ENCODE measurements at places on chromosomes 4 and X.

DNA sequence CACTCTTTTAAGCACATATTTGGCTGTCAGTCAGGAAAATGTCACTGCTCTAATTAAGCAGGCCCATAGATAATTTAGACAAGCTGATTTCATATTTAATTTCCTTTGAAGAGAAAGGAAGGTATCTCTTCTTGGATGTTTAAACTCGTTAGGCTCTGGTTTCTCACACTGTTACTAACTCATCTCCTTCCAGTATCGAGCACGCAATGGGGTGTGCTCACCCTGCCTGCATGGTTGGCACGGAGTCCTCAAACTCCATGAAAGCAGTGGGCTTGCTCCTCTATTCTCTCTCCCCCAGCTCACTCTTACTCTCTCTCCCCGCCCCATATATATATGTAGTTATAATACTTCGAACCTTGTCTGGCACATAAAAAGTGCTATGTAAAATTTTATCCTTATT lies 76.9 kb downstream of the EGF start:
- DNase-seq, result no peak

- no peak for DNase-seq
Observed at GRCh38 chr4:42428036-42428435, 30.7 kb downstream of the SHISA3 start.

- no peak for DNase-seq
Observed at GRCh38 chr4:111775556-111776297, 369.5 kb upstream of the FAM241A start.

DNA sequence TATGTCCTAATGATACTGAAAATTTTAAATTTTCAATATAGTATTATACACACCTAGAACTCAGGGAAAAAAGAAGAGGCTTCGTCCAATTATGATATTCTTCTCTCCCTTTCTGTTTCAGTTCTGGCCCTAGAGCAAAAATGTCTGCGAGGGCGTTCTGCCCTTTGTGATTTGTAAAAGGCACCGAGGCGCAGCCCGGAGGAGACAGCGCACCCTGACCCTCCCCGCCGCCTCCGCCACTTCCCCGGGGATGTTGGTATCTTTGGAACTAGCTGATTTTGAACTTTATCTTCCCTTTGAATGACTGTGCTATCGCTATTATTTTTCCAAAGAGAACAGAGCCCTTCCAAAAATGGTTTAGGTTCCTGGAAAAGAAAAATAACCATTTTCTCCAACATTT lies 173.2 kb upstream of the FAM9B start:
- no peak for DNase-seq

- DNase-seq, result no peak
Observed at GRCh38 chr4:119135721-119136121, at the start of gene MYOZ2. Gene MYOZ2, plus strand, starts transcription at chr4:119135832. Its CDS starts 694 bp downstream, at chr4:119136526.

DNA sequence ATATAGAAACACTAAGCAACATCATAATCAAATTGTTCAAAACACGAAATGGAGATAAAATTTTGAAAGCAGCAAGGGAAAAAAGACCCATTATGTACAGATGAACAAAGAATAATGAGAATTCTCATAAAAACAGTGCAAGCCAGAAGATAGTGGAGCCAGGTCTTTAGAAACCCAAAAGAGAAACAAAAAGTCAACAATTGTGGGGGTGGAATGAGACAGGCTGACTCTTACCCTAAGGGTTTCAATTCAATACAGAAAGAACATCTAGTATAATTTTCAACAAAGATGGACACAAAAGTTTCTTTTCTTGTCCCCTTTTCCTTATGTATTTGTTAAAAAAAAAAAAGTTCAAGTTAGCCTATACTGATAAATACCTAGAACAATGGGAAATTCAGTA lies 34.0 kb upstream of the MAGEB2 start:
- no peak for DNase-seq

DNA sequence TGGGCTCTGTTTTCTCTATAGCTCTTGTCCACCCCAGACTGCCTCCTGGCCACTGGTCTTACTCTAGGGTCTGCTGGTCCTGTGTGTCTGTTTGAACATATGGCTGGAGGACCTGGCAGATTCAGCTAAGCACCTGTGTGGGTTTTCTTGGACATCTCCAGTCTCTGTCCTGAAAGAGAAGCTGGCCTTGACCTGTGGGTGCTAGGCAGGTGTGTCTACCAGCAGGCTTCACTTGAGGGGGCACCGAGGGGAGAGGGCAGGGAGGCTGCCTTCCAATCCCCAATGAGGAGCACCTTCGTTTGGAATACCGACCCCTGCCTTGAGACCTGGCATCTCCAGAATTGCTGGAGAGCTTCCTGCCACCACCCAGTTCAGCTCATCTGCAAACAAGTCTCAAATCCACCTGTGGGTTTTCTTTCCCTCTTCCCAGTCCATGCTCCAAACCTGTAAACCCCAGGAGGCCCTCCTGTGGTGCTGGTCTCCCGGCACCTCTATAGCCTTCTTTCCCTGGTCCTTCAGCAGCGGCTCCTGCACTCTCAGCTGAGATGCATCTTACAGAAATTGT lies 45.2 kb downstream of the HTRA3 start:
- DNase-seq, result no peak

DNA sequence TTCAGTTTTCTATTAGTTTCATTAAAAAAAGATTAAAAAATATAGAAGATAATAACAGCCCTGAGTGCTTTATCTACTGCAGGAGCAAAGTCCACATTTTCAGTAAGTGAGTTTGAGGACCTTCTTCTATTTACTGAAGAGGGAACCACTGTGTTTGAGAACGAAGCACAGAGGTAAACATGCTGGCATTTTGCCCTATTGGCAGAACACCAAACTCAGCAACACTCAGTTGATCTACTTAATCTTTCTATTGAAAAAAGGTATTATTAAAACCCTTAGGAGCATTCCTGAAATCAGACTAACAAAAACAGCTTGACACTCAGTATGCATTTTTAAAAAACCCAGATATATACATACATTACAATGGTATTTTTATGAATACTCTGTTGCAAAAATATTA lies 1496.7 kb downstream of the TECRL start:
- no peak for DNase-seq

DNA sequence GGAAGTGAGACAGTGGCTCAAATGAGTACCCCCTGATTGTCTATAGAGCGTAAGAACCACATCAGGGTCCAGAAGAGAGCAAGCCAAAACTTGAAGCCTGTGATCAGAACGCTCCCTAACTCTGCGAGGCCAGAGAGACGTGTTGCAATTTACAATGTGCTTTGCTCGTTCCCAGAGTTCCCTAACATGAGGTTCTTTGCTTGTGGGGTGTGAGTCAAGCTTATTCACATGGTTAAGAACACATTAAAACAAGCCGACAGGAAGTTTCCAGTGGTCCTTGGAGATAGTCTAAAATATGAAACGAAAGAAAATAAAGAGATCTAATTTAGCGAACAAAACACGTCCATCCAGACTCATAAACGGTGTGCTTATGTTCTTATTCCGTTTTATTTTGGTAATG lies 702.3 kb downstream of the TRIML1 start:
- DNase-seq, result no peak

GRCh38 chrX:71917621-71918343 lies 7.1 kb downstream of the NHSL2 start:
- no peak for DNase-seq

DNA sequence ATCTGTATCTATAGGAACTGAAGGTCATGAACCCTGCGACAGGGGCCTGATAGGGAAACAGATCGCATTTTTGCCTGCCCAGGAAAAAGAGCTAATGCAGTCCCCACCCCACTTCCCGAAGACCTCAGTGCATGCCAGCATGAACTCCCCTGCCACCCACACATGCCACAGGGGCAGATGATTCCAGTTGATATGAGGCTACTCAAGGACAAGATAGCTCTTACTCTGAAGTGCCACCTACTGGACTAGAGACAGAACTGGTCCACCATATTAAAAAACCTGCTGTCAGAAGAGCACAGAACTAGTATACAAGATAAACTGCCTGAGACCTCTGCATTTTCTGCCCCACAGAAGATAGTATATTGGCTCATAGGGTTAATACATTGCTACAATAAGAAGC lies 68.0 kb downstream of the YIPF7 start:
- DNase-seq, result no peak

DNA sequence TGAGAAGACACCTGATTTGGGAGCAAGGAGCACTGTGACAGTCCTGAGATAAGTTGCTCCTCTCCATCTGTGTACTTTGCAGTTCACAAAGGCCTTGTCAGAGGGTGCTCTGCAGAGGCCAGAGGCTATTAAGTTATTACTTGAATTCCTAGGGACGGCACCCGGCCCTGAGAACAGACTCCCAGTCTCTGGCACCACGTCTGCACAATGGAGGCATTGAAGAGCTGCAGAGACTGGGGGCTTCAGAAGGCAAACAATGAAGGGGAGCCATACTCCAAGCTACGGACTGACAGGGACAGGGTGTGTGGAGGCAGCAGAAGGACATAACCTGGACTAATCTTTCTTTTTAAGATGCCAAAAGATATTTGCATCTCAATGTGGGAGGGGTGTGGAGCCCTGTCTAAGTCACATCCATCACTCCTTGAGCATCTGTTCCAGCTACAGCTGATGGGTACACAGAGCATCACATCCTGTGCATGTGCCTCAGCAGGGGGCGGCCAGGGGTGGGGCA lies 11.5 kb downstream of the RASGEF1B start:
- no peak for DNase-seq

DNA sequence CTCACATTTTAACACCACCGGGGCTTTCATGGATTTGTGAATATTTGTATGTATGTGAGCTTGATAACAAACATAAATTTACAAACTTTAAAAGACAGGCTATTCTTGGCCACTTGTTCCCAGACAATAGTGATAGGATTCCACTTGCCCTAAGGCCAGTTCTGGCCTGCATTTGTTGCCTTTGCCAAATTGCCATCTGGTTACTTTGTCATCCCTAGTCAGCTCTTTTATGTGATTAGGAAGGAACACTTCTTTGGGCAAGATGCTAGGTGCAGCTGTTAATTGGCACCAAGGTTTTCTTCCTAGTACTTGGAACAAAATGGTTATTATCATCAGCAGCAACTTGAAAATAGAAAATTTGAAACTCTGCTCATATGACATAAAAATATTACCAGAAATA lies 63.3 kb downstream of the CCSER1 start:
- no peak for DNase-seq

DNA sequence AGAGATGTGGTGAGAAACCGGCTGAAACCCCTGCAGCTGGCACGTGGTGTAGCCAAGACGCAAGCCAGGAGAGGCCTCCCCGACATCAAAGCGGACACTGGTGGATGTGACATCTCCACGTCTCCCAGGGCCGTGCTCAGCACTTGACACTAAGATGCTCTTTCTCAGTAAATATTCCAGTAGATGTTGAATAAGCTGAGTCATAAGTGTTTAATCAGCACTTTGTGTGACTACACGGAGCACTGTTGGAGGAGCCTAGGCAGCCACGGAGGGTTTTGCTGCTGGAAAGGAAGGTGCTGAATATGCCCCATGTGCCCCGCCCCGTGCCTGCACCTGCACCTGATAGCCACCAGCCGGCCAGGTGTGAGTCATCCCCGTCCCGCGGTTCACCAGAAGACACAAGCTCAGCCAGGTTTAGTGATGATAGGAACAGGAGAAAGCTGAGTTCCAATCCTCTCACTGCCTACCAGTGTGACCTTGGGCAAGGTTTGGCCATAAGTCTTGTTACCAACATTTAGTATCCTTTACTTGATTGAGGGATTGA lies 29.0 kb upstream of the C4orf50 start:
- no peak for DNase-seq

DNA sequence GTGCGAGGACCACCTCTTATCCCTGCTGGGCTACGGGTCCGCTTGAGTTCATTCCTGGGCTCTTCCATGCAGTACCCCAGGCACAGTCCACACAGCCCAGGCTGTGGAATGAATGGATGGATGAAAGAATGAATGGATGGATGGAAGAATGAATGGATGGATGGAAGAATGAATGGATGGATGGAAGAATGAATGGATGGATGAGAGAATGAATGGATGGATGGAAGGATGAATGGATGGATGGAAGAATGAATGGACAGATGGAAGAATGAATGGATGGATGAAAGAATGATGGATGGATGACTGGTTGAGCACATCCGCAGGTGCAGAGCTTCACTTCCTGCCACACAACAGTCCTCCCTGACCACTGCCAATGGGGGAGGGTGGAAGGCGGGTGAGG lies 28.2 kb downstream of the ACOX3 start:
- no peak for DNase-seq

DNA sequence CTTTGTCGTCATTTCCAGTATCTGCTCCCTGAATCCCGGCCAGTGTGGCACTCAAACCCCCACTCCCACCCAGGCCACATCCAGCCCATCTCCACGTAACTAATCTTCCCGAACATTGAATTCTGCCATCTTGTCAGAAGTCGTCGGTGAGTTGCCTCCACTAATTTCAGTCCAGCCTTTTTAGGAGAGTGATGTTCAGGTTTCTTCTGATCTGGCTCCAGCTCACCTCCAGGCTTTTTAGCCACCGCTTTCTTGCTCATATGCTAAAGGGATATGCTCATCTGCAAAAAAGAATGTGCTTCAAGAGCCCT lies 1.3 kb downstream of the TMEM165 start:
- no peak for DNase-seq

DNA sequence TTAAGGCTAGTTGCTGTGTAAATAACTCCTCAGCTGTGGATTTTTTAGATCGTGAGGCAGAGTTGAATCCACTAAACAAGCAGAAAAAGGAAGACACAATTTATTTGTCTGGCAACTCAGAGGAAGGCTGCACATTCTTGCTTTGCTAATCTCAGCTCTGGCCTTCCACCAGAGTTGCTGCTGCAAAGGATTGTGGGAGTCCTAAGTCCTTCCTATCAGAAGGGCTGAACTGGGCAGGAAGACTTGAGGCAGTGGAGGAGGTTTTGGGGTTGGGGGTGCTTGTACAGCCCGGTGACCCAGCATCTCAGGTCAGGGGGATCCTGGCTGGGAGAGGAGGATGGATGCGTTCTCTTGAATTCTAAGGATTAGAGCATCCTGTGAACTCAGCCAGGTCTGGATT lies 11.0 kb upstream of the VSIG1 start:
- no peak for DNase-seq

GRCh38 chrX:129125122-129125914 lies 398.0 kb downstream of the SMARCA1 start:
- no peak for DNase-seq

DNA sequence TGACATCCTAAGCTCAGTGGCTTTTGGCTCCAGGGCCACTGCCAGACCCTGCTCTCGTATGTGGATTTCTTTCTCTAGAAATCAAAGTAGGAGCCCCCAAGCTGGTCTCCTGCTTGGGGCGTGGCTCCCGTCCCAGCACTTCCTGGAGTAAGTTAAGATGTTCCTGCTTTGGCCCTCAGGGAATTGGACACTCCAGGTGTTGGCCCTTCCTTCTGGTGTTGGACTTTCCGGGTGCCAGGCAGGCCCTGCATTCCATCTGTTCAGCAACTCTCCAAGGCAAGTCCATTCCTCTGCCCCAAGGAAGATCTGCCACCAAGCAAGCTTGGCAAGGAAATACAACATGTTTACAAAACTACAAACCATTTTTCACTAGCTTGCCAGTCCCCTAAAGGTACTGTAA lies 22.1 kb upstream of the GPC4 start:
- DNase-seq, result no peak

GRCh38 chr4:179361978-179362486 lies 1919.8 kb upstream of the AGA start:
- no peak for DNase-seq

GRCh38 chr4:35725131-35725530 lies 519.2 kb downstream of the ARAP2 start:
- DNase-seq, result no peak
